Stimulated activated CD4-positive, alpha-beta T cell treated with anti-CD3 and anti-CD28 coated beads, TNF-alpha, amount 100 ng/mL, for 4 hours (primary cell): ENCODE measurements at places on chromosomes 7 and 10.

- DNase-seq: no peak
Measured at GRCh38 chr10:69801094-69801433, 642 bp upstream of the COL13A1 start.

DNA sequence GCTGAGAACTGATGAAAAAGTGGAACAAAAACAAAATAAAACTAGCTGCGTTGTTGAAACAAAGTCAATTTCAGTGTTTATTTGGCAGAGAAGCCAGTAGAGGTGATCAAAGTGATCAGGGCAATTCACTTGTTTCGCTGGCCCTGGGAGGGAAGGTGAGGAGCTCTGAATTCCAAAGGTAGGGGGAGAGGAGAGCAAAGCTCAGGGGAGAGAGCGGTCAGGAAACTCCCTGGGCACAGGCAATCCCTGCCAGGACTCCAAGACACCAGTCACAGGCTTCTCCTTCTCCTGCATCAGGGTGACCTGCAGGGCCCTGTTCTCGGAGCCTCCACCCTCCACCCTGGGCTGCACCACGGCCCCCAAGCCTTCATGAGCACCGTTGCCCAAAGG lies 6.8 kb upstream of the KIAA1217 start:
- DNase-seq: no peak

DNA sequence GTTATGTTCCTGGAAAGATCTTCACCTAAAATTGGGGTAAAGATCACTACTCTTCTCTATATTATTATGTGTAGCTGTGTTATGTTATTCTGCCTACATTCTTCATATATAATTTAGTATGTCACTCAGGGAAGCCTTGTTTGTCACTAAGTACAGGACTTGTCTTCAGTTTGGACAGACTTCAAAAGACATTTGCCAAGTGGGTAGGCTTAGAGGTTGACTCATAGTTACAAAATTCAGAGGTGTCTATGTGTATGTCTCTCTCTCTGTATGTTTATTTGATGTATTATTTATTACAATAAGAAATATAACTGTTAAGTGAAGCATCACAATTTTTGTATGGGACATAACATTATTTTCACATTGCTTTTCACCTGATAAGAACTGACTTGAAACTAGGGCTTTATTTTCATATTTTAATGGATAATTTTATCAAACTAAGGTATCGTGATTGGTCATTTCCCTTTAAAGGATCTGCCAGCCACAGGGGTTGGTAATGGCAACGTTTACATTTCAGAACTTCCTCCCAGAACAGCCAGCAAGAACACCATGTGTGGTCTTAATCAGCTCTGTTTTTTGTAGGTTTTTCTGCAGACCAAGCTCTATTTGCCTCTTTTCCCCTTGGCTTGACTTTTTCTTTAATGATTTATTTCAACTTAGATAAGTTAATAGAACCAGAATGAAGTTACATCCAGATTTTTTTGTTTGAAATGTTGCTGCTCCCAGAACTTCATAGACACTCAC lies 262.1 kb upstream of the CACNA2D1 start:
- no peak for DNase-seq

GRCh38 chr10:12634621-12634931 lies 285.2 kb downstream of the CAMK1D start:
- no peak for DNase-seq

DNA sequence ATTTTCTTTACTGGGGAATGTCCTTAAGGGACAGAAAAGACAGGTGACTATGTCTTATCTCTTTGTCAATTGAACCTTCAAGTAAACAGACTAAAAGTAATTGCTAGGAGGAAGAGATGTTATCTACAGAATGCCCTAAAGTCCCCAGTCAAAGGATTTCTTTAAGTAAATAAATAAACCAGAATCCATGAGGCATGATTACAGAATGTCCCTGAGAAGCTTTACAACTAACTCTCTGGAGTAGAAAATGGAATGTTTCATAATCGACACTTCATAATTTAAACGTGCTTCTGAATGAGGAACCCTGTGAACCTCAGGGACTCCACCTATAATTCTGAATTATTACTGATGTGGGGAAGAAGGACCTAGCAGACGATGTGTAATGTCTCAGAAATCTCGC lies 187.9 kb upstream of the IMMP2L start:
- no peak for DNase-seq

DNA sequence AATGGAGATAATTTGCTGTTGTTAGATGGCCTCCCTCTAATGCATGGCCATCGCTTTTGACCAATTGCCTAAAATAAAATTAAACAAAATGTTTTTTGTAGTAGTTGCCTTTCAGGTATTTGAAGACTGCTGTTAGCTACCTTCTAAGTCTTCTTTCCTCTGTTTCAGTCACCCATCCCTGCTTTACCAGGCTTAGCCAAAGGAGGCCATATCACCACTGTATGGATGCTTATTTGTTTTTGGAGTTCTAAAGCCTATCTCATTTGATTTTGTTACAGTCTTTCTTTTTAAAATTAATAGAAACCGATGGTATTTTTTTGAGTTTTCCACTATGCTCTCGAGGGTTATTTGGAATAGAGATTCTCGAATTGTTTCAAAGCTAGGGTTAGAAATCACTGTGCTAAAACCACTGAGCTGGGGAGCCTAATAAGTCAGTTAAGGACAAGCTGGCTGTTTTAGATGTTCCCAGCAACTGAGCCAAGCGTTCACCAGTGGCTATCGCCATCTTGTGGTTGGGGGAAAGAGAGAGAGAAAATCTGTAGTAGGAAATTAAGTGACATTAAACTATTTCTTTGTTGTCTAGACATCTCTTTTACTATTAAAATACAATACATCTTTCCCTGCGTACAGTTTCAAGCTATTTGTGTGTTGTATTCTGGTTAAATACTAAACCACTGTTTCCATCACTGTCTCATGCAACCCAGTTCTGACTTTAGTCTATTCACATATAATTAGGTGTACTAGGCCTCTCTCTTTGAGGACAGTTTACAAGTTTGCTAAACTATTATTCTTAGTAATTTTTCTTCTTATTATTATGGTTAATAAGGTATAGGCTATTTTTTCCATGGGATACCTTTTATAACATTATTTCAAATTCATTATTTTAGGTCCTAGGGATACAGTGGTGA lies 52.2 kb downstream of the GPR158 start:
- no peak for DNase-seq

DNA sequence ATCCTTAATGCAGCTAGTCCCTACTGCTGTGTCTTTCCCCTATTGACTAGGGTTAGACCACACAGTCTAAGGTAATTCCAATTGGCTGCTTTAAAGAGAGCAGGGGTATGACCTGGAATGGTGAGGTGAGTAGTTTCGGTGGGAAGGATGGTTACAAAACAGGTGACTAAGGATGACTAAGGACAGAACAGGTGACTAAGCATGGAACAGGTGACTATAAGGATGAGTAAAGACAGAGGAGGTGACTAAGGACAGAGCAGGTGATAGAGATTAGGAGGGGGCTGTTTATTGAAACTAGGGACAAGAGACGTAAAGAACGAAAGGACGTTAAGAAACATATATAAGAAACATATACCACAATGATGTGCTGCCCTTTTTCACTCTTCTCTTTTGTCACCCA lies 145.1 kb upstream of the TMEM106B start:
- no peak for DNase-seq

- no peak for DNase-seq
Measured at GRCh38 chr10:49135575-49136313, 1.9 kb upstream of the FAM170B start.

DNA sequence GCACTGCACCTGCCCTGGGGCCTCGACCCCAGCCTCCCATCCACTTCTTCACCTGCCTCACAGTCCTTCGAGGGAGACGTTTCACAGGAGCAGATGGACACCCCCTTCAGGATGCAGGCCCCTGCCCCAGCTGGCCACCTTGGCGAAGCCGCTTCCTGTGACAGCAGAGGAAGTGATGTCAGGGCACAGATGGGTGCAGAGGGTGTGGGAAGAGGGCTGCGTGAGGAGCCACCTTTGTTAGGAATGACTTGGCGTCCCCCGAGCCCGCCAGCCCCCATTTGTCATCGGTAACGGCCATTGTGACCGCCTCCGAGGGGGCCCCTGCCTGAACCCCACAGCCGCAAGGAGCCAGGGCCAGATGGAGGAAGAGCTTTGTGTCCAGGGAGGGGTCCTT lies 47.4 kb upstream of the SLC29A3 start:
- DNase-seq: no peak

DNA sequence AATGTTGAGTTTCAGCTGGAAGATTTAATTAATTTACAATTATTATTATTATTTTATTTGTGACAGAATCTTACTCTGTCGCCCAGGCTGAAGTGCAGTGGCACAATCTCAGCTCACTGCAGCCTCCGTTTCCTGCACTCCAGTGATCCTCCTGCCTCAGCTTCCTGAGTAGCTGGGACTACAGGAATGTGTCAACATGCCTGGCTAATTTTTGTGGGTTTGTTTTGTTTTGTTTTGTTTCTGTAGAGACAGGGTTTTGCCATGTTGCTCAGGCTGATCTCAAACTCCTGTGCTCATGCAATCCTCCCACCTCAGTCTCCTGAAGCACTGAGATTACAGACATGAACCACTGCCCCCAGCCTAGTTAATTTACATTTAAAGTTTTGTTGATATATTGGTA lies 93.8 kb upstream of the MEOX2 start:
- DNase-seq: no peak

DNA sequence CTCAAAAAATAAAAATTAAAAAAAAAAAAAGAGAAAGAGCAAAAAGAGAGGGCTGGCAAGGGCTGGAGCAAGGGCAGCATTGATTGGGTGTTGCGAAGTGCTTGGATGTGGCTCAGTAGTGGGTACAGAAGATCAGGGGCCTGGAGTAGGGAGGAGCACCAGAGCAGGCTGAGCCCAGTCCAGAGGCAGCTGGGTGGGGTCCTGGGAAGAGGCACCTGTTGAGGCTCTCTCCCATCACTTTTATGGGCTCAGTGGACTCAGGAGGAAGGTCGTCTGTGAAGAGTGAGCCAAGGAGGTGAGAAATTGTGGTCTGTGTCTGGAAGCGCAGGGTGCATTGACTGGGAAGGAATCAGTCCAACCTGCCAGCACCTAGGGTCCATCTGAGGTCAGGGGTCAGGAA lies 11.8 kb upstream of the ZMIZ2 start:
- no peak for DNase-seq
